NB4 (cell line): ENCODE measurements at places on chromosomes 3 and 15.

DNA sequence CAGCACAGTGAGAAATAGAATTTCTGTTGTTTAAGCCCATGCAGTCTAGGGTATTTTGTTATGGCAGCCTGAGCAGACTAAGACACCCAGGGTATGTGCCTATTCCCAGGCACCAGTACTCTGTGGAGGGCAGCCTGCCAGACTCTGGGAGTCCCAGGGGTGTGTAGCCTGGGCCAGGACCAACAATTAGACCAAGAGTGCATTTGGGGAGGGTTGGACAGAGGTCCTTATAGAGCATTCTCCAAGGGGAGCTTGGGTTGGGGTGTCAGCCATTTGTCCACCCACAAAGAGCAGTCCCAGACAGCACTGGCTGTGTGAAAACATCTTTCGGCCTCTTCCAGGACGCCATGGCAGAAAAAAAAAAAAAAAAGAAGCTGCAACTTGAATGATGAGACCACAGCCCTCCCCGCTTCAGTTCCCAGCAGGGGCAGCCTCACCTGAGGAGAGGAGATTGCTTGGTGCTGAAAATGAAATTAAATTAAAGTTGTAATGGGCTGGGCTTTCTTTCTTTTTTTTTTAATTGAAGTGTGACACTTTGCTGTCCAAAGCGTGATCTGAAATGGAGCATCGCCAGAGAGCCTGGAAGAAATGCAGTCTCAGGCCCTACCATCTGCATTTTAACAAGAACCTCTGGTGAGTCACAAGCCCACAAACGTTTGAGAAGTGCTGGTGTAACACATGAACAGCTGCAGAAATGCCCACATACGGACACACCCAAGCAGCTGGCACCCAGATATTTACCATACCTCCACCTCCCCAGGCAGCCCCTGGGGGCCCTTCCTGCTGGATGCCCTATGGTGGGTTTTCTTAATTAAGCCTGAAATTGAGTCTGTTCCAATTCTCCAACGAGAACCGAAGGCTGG lies 21.3 kb upstream of the CAV3 start:
- peak; percentile 69 for DNase-seq

GRCh38 chr15:38724827-38725226 lies 160.2 kb upstream of the RASGRP1 start:
- DNase-seq, result no peak

GRCh38 chr3:187870360-187871203 lies 125.3 kb upstream of the BCL6 start:
- no peak for DNase-seq

- DNase-seq, result no peak
Measured at GRCh38 chr3:30692498-30693130, 86.2 kb downstream of the TGFBR2 start.

GRCh38 chr3:185631508-185632206 lies 45.6 kb downstream of the SENP2 start:
- DNase-seq, result no peak

- DNase-seq, result no peak
Measured at GRCh38 chr15:96457841-96458240, 127.3 kb downstream of the NR2F2 start.

GRCh38 chr15:101014921-101015841 lies 96.0 kb downstream of the LRRK1 start:
- peak; percentile 69 for DNase-seq

- no peak for DNase-seq
Measured at GRCh38 chr15:82122746-82123400, 77.1 kb upstream of the MEX3B start.

DNA sequence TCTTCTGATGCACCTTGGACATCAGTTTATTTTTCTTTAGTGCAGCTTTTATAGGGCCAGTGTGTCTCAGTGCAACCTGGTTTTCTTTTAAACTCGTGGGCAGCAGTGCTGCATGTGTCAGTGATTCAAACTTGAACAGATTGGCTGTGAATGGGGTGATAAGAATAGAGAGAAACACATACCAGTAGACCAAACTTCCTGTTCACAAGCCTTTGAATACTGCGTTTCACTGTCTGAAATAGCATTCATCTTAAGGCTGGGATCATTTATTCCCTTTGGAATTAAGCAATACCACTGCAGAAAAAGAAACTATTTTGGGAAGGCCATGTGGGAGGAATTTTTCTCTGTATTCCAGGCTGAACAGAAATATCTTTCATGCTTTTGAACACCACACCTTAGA lies 51.7 kb downstream of the PHLDB2 start:
- no peak for DNase-seq

GRCh38 chr3:108590460-108590859 lies 938 bp downstream of the DZIP3 start:
- peak; percentile 5 for DNase-seq
